ENCODE measurements at places on chromosomes 7 and 10.

DNA sequence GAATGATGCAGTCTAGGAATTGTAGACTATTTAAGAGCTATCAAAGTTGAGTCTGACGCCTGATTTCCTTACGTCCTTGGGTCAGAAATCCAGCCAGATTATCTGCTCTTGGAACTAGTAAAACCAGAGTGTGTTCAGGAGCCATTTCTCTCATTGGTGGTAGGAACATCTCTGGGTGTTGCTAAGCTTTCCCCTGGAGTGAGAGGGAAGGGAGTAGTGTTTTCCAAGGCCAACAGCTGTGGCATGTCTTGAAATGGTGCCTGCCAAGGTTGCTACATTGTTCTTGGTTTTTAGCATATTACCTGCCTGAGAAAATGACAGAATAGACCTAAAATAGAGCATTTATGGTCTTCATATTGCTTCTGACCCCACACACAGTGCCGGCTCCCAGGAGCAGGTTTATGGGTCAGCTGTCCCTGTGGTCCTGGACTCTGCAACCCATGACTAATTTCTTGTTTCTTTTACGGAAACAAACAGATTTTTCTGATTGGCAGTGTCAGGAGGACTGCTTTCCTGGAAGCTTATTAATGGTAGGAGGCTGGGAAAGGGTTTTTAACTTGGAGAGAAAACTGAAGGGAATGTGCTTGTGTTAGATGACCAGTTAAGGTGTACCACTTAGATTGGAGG, 17.5 kb downstream of the GBF1 start:
- no peak for DNase-seq

GRCh38 chr7:148563583-148564274, 26.8 kb upstream of the C7orf33 start:
- DNase-seq: no peak

- DNase-seq: no peak
These were observed 31.0 kb upstream of the ZEB1 start for GRCh38 chr10:31288001-31288400.

DNA sequence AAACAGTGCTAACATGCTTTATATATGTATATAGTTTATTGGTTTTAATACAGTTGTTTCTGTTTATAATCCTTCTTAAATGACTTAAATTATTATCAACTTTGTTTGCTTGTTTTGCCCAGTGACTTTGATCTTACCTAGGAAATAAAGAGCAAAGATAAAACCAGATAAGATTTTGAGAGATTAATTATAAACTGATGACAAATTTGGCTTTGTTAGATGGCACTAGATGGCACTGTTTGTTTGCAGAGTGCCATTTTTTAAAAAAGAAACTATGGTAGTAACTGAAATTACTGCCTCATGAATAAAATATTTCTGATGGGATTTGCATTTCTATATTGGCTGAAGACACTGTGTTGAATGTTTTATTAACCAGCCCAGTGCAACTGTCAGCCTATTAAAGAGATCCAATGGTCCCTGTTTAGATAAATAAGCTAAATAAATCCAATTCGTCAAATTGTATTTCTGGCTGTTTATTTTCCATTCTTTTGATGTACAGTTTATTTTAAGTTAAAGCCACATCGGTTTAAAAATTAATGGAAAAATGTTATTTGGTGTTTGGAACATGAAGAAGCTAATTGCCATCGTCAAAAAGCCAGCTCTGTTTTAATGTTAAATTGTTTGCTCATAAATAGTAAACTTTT, 28.7 kb downstream of the VTI1A start:
- DNase-seq: no peak

Data from GOT3 (cell line).